ENCODE measurements at places on chromosomes 7 and 10.

- DNase-seq: no peak
Measured at GRCh38 chr10:25988583-25988982, 54.6 kb downstream of the MYO3A start.

- no peak for DNase-seq
Measured at GRCh38 chr7:44338600-44338999, 13.2 kb upstream of the CAMK2B start.

GRCh38 chr10:102643336-102644065, 778 bp upstream of the TRIM8 start:
- peak; percentile 44 for DNase-seq

DNA sequence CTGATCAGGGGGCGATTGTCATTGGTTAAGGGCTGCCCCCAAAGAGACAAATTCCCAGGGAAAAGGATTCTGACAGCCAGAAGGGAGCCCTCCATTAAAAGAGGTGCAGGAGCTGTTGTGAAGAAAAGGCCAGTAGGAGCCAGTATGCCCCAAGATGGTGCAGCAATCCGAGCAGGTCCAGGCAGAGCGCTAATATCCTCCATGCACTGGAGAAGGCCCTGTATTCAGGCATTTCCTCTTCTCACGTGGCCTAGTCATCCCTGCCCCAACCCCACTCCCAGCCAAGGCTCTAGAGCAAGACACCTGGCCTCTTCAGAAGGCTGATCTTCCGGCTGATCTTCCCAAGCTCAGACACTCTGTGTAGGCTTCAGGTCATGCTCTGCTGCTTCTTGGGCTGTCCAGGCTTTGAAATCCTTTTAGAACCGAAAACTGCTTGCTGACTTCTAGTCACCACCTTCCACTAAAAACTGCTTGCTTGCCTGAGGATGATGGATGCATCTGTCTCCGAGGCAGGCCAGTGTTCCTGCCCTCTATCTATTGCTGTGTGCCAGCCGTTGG, 77.4 kb downstream of the CYP26A1 start:
- DNase-seq: no peak

- DNase-seq: no peak
Measured at GRCh38 chr10:1264001-1264400, 207.8 kb downstream of the WDR37 start.

DNA sequence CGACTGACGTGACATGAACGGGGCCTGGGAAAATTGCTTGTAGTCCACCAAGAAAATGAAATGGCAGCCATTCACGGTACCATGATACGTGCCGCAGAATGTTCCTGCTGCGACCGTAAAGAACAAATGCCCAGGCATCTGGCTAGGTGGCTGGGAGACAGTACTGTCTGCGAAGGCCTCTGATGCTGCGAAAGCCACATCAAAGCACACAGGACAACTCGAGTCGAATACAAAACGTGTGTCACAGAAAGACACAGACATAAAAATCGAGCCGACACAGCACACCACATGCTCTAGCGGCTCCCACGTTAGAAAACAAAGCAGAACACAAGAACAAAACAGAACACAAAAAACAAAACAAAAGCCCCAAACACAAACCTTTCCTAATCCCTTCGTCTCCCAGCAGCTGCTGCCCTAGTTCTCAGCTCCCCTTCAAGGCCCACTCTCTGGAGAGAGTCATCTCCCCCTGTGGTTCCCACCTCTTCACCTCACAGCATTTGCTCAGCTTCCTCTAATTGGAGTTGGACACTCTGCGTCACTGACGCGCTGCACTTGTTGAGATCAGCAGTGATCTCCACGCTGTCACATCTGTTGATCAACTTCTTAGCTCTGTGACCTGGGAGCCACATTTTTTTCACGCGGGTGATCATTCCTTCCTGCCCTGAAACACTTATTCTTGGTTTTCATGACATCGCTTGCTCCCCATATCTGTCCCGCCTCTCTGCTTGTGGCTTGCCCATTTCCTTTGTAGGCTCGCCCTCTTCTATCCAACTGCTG, 112.2 kb downstream of the CLEC2L start:
- DNase-seq: no peak

GRCh38 chr7:79268730-79269129, 184.7 kb downstream of the MAGI2 start:
- no peak for DNase-seq

GRCh38 chr10:43354879-43355380, 16.5 kb upstream of the FXYD4 start:
- DNase-seq: no peak

GRCh38 chr7:137962875-137963507, 38.9 kb downstream of the CREB3L2 start:
- no peak for DNase-seq

DNA sequence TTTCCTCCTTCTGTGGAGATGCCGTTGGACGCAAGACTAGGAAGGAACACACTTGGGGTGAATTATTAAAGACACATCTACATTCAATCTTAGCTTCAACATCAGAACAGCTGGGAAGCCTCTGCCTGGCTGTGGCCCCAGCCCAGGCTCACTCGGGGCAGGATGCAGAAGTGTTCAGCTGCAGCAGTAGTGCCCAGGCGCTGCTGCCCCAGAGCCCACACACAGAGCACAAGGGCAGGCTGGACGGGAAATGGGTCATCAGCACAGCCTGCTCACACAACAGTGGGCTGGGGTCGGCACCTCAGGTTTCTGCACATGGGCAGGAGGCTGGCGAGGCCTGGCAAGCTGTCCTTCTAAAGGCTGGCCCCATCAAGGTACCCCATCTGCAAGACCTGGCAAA, 42.5 kb downstream of the NOD1 start:
- DNase-seq: no peak

DNA sequence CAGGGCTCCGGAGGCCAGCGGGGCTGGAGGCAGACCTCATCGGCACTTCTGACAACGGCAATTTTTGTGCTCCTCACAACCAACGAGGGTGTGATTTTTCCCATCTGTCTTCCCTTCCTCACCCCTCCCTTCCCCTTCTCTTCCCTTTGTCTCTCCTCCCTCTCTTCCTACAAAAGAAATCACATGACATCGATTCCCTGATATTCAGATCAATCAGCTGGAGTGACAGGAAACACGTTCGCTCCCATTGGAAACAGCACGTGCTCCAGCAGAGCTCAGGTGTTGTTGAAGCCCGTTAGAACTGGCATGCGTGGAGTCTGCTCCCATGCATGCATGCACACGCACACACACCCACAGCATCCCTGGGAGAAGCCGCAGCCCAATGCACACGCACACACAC, 222.4 kb downstream of the PTPRN2 start:
- DNase-seq: no peak

DNA sequence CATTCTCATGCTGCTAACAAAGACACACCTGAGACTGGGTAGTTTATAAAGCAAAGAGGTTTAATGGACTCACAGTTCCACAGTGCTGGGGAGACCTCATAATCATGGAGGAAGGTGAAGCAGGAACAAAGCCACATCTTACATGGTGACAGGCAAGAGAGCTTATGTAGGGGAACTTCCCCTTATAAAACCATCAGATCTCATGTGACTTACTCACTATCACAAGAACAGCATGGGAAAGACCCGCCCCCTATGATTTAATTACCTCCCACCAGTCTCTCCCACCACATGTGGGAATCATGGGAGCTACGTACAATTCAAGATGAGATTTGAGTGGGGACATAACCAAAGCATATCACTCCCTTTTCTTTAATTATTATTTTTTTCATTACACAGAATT, 16.6 kb downstream of the COL28A1 start:
- no peak for DNase-seq

- no peak for DNase-seq
Measured at GRCh38 chr7:84924353-84924752, 262.5 kb downstream of the SEMA3D start.

DNA sequence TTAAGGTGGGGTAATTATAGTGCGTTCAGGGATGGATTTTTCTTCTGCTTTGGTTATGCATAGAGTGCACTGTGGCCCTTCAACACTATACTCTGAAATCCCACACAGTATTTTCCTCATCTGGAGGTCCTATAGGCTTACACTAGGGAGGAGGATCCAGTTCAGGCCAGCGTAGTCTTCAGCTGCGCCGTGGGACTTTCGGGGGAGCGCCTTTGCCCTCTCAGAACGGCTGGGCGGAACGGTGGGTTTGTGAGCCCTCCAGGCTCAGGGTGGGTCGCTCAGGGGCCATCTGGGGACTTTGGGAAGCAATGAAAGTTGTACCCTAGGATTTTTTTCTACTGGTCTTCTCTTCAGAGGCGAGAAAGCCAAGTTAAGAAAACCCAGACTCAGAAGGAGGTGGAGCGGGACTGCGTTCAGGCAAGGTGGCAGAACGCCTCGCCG, 652 bp upstream of the VPS26A start:
- no peak for DNase-seq

DNA sequence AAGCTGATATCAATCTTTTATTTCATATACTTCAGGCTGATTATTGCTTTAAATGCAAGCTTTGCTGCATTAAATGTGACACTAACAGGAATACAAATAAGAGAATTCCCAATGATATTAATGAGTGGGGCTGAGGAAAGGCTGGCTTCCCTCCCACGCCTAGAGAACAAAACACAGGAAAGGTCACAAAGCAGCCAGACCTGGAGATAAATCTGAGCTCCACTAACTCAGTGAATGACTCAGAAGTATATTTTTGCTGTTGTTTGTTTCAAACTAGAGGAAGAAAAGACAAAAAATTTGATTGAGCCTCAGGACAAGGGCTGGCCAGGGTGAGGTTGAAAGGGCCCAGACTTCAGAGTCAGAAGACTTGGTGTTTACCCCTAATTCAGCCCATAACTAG, 88.1 kb downstream of the XPNPEP1 start:
- no peak for DNase-seq

DNA sequence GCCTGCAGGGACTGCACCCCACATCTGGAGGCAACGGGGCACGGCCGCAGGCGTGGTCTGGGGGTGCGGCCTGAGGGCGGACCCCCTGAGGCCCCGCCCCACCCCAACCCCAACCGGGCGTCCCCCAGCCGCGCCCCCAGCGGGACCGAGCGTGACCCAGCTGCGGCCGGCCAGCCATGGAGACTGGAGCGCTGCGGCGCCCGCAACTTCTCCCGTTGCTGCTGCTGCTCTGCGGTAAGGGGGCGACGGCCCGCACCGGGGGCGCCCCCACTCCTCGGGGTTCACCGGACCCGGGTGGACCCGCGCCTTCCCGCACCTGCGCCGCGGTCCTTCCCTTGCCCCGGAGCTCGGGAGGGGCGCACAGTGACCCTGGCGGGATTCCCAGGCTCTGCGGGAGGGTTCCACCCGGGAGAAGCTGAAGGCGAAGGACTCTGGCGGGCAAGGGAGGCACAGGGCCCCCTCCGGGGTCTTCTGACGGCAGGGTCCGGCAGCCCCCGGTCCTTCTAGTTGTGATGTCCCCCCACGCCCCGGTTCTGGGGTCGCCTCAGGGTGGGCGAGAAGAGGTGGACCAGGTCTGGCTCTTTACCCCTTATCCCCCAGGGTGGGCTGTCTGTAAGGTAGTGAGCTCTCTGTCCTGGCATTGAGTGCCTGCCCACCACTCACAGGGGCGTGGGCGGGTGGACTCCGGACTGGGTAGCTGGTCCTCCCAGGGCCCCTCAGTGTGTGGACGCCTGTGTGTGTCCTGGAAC, at the start of gene RAMP3:
TSS of gene RAMP3 (plus strand) at position 139 of the 749 bp plus-strand sequence. CDS start at position 177, 38 bp downstream.
- DNase-seq: no peak

GRCh38 chr7:18583305-18583704, 87.8 kb downstream of the HDAC9 start:
- no peak for DNase-seq

GRCh38 chr10:133096616-133097269, 9.0 kb downstream of the ADGRA1 start:
- no peak for DNase-seq

DNA sequence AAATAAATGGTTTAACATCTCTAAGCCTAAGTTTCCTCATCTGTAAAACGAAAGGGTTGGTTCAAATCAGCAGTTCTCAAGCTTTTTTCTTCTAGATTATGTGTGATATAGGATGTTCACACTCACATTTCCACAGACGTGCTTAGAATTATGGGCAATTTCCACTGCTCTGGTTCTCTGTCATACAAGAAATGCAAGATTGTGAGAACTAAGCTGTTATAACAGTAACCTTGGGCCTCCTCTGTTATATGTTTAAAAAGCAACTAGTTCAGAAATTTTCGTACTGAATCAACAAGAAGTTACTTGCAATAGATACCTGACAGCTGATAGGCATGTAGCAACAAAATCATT, 33.7 kb downstream of the ADD3 start:
- no peak for DNase-seq

DNA sequence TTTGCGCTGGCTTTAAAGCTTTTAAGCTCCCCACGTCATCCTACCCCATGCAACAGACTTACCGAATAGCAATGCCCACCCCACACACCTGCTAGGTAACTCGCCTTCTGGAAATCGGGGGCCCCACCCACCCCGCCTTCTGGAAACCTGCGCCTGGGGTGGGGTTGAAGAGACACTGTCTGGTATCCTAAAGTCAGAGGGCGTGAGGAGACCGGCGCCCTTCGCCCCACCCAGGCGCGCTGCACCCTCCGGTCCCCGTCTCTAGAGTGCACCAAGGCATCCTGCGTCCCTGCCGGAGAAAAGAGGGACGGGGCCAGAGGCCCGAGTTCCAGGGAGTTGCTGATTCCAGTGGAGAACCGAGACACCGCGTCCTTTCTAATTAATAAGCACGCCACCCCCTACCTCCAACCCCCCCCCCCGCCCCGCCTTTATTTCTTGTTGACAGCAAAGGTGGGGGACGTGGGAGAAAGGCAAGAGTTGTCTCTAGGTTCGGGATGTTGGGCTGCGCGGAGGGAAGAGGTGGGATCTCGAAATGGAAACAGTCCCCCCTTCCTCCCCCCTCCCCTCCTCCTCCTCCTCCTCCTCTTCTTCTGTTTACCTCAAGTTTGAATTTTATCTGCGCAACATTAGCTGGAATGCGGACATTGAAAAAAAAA, 220.9 kb upstream of the MKLN1 start:
- peak; percentile 56 for DNase-seq

DNA sequence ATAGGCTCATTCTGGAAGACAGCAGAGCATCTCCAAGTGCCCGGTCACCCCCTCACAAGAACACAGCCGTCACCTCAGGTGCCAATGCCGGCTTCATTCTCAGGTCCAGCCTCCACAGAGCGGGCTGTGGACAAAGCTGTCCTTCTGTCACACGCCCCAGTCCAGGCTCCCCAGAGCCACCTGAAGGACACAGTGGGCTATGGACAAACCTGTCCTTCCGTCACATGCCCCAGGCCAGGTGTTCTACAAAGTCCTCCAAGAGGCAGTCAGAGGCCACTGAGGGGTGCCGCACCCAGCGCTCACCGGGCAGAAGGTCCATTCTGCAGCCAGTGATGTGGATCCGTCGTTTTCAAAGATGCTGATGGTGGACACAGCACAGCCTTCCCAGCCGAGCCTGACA, 173.2 kb upstream of the PPP2R2D start:
- no peak for DNase-seq

GRCh38 chr7:37230221-37230620, 218.4 kb downstream of the ELMO1 start:
- no peak for DNase-seq

DNA sequence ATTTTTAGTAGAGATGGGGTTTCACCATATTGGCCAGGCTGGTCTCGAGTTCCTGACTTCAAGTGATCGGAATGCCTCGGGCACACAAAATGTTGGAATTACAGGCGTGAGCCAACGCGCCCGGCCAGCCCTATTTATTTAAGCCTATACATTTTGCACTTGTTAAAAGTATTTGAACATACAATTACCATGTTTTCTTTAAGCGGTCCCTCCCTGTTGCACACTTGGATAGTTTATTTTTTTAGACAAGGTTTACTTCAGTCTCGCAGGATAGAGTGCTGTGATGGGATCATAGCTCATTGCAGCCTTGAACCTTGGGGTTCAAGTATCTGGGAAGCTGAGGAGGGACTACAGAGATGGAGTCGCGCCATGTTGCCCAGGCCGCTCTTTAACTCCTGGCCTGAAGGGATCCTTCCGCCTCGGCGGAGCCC, 35.7 kb upstream of the SRRM3 start:
- no peak for DNase-seq

GRCh38 chr7:150784954-150785353, 15.2 kb downstream of the TMEM176B start:
- DNase-seq: no peak

Data from NK-92 treated with Interleukin-12 subunit alpha and Interleukin-12 subunit beta, amount 100 ng/mL, for 24 hours (cell line).